ENCODE measurements at places on chromosomes 7 and 10.

DNA sequence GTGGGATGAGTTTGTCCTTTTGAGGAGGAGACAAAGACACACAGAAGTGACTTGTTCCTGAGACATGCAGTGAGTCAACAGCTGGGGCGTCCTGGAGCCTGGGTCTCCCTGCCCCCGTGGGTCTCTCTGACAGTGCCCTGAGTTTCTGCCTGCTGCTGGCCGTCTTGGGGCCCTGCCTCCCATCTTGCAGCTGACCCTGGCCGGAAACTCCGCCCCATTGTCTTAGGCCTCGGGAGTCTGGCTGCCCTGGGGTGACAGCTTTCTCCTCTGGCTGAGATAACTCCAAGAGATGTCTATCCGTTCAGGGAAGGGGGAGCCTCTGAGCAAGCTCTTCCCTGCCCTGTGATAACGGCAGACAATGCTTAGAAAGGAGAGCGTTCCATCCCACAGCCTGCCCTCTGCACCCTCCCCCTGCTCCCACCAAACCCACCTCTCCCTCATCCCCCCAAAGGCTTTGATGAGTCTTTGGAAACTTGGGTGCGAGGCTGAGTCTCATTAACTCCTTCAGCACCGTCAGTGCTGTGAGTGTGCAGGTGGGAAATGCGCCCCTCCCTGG, 69.5 kb upstream of the PODXL start:
- DNase-seq, result no peak

DNA sequence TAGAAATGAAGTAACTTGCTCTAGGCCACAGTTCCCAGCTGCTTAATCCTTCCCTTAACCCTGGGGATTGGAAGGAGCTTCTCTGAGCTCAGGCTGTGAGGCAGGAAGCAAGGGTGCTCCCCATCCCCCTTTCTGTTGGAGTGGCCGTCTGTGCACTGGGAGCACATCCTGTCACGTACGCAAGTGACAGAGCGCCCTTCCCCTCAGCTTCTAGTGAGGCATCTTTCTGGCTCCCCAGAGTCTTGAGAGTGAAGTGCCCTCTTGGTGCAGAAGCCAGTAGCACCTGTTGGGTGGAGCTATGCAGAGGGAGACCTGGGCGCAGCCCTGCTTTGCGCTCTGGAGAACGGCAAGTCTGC, 47.8 kb downstream of the SHH start:
- DNase-seq, result no peak

DNA sequence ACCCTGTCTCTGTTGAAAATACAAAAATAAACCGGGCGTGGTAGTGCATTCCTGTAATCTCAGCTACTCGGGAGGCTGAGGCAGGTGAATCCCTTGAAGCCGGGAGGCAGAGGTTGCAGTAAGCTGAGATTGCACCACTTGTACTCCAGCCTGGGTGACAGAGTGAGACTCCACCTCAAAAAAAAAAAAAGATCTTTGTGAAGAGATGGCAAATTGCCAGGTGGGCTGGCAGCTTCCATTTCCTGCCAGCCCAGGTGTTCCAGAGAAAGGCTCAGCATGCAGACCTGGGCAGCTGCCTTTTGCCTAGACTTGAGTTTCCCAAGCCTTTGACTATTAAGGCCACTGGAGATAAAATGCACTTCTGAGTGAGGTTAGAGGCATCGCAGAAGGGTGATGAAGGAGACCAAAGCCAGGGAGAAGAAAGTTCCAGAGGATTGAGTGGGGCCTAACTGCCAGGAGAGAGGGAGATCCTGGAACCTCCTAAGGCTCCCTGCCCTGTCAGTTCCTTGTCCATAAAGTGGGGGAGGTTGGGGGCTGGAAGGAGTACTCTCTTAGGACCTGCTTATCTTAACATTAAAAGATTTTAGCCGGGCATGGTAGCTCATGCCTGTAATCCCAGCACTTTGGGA, 10.0 kb upstream of the DDIT4 start:
- no peak for DNase-seq

DNA sequence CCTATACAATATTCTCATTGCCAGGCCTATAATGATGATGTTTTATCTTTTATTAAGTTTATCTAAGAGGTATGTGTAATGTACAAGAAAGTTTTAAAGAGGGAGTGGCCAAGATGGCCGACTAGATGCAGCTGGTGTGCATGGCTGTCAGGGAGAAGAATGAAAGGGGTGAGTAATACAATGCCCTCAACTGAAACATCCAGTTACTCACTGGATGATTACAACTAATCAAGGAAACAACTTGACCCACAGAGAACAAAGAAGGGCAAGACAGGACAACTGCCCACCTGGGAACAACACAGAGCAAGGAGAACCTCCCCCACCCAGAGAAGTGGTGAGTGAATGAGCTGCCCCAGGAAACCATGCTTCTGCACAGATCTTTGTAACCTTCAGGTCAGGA, 880.0 kb upstream of the LRRTM3 start:
- DNase-seq, result no peak

DNA sequence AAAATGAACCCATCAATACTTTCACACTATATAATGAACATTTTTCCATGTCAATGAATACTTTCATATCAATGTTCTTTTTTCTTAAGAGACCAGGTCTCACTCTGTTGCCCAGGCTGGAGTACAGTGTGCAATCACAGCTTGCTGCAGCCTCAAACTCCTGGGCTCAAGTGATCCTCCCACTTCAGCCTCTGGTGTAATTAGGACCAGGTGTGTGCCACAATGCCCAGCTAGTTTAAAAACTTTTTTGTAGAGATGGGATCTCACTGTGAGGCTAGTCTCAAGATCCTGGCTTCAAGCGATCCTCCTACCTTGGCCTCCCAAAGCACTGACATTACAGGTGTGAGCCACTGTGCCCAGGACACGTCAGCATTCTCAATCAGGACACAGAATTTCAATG, 85.2 kb downstream of the SH3PXD2A start:
- no peak for DNase-seq

- no peak for DNase-seq
Measured at GRCh38 chr10:134247-135131, 766 bp upstream of the ZMYND11 start.

- no peak for DNase-seq
Measured at GRCh38 chr7:27262121-27262520, 19.5 kb downstream of the EVX1 start.

DNA sequence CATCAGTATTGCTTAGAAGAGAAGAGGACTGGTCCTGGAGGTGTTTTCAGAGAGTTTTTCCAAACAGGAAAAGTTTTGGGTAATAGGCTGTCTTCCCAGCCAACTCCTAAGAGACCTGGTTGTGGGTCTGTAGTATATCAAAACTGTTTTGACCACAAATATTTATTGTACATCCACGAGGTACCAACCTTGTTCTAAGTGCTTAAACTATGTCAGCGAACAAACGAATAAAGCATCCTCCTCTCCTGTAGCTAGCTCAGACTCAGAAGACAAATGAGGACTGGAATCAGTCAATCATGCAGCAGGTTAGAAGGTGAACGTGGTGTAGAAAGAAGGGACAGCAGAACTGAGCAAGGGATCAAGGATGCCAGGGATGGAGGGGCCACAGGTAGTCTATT, 61.6 kb upstream of the MKI67 start:
- DNase-seq, result no peak

DNA sequence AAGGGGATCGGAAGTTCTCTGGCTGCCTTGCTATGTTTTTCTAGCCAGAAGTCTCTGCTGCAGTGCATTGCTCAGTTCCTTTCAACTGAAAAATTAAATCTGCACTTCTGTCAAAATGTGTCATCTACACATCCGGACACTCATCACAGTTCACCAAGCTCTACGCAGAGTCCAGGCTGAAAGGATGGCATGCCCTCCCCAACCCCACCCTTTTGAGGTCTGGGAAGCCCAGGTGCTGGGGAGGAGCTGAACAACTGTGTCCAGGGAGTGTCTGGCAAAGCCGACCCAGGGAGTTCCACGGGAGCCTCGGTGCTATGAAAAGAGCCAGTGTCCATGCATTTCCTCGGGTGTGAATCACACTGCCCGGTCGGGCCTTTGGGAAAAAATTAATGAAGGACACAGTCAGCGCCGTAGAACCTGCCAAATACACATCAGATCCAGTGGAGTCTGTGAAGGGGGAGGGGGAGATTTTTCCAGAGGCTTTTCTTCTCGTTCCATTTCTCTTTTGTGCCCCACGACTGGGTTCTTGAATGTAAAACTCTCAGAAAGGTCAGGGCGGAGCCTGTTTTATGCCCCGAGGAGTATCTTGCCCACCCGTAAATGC, 757 bp upstream of the PALS2 start:
- peak; percentile 3 for DNase-seq

DNA sequence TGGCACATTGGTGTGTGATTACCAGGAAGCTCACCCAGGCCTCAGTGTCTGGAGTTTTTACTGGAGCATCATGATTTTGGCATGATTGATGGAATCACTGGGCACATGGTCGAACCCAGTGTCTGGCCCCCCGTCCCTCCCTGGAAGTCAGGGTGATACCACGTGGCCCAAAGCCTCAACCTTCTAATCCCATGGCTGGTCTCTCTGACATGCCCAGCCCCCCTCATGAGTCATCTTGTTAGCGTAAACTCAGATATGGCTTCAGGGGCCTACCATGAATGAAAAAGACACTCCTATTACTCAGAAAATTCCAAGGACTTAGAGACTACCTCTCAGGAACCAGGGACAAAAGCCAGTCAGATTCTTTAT, 109.3 kb downstream of the GRK5 start:
- no peak for DNase-seq

GRCh38 chr7:22025983-22026382, 80.3 kb upstream of the CDCA7L start:
- no peak for DNase-seq

GRCh38 chr7:41148521-41148951, 554.4 kb downstream of the INHBA start:
- DNase-seq, result no peak

DNA sequence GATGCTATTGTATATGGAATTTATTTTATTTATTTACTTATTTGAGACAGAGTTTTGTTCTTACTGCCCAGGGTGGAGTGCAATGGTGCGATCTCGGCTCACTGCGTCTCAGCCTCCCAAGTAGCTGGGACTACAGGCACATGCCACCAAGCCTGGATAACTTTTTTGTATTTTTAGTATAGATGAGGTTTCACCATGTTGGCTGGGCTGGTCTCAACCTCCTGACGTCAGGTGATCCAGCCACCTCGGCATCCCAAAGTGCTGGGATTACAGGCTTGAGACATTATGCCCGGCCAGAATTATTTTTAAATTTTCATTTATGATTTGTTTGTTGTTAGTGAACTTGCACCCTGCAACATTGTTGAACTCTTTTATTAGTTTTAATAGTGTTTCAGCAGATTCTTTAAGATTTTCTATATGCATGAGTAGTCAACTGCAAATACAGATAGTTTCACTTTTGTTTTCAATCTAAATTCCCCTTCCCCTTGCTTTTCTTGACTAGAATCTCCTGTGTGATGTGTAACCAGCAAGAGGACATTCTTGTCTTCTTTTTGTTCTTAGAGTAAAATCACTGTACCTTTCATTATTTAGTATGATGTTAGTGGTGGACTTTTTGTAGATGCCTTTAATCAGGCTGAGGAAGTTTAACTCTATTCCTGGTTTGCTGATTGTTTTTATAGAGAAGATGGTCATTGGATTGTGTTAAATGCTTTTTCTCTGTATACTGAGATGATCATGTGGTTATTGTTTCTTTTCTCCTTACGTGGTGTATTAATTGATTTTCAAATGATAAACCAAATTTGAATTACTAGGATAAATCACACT, 27.8 kb downstream of the ZNF33A start:
- no peak for DNase-seq

DNA sequence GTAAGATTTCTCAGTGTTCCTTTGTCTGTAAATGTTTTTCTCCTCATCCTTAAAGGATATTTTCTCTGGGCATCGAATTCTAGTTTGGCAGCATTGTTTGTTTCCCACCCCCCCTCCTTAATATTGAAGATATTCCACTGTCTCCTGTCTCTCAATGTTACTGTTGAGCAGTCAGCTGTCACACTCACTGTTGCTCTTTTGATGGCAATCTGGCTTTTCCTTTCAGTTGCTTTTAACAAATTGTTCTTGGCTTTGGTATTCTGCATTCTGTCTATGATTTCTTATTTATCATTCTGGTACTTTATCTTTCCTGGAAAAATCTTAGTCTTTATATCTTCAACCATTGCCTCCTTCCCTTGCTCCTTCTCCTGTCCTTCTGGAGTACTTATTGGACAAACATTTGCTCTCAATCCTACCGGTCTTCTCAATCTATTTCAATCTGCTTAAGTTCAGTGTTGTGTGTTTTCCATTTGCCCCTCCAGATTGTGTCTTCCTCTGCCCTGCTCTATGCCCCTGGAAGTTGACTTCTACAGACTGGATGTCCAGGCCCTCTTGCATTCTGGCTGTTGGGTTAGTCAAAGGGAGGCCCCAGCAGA, 9.3 kb upstream of the GTPBP4 start:
- no peak for DNase-seq

- DNase-seq, result no peak
Measured at GRCh38 chr10:33596422-33596821, 262.0 kb upstream of the NRP1 start.

GRCh38 chr10:70122742-70123141, 9.9 kb downstream of the AIFM2 start:
- no peak for DNase-seq

- DNase-seq, result peak; percentile 37
Measured at GRCh38 chr10:7121154-7121797, 289.6 kb downstream of the SFMBT2 start.

- no peak for DNase-seq
Measured at GRCh38 chr10:70323138-70323696, 39.4 kb upstream of the NPFFR1 start.

- DNase-seq, result no peak
Measured at GRCh38 chr10:43354879-43355380, 16.5 kb upstream of the FXYD4 start.

DNA sequence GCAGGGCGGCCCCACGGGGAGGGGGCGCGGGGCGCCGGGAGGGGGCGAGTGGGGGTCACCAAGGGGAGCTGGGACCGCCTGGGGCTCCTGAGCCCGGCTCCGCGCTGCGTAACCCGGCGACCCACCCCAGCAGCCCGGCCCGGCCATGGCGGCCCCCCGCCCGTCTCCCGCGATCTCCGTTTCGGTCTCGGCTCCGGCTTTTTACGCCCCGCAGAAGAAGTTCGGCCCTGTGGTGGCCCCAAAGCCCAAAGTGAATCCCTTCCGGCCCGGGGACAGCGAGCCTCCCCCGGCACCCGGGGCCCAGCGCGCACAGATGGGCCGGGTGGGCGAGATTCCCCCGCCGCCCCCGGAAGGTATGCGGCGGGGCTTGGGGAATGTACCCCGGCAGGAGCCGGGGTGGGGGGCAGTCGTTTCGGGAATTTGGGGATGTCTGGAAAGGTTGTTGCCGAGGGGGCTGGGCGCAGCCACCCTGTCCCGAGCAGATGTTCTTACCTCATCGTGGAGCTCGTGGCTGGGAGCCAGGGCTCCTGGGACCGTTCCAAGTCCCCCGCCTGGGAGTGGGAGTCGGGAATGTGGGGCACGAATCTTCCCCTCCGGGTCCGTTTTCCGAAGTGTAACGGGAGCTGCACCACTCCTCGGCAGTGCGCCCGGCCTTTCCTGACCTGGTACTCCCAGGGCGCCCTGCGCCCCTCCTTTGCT, 431 bp downstream of the ZYX start:
- DNase-seq, result no peak

DNA sequence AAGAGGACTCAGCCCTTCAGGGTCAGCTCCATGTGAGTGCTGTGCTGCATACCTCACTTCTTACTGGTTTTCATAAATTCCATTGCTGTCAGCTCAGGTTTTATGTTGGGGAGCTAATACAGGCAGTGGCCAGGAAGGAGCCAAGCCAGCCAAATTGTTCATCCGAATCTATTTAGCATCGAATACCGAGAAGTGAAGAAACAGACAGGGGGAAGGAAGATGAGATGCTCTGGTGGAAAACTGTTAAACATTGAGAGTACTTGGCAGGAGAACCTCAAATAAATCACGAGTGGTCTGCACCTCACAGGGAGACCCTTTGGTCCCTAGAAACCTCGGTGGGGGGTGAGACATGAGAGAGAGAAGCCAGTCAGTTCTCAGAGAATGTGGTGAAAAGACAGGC, 196.0 kb upstream of the TMEM72 start:
- no peak for DNase-seq

Data from stimulated activated CD8-positive, alpha-beta memory T cell treated with anti-CD3 and anti-CD28 coated beads, Interleukin-15, amount 100 ng/mL, for 4 hours (primary cell).